NCI-H69 (cell line): ENCODE measurements at places on chromosomes 12 and 14.

GRCh38 chr12:127205781-127206555 is 1061.0 kb upstream of the TMEM132C start:
- DNase-seq, result no peak

DNA sequence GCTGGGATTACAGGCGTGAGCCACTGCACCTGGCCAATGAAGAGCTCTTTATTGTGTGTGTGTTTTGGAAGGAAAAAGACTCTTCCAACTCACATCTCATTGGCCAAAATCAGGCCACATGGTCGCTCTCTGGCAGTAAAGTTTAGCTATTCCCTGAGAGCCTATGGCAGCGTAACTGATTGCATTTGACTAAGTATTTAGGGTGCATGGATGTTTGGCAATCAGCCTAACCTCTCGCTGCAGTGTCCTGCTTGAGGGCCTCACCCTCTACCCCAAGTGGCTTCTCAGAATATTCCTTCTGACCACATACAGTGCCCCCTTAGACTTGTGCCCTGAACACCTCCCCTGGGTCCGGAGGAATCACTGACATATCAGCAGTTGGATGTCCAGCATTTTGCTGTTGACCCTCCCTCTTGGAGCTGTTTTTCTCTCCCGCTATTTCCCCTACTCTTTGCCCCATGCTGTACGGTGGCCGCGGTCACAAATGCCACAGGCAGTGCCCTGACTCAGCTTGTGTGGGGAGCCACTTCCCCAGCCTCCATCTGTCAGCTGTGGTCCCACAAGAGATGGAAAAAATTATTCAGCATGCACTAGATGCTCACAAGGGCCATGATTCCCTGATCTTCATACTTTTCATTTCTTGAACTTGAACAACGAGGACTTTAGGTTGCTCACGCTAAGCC is 9.5 kb downstream of the PHETA1 start:
- no peak for DNase-seq

- peak; percentile 24 for DNase-seq
Observed at GRCh38 chr12:105775343-105775742, 363.4 kb downstream of the NUAK1 start.

DNA sequence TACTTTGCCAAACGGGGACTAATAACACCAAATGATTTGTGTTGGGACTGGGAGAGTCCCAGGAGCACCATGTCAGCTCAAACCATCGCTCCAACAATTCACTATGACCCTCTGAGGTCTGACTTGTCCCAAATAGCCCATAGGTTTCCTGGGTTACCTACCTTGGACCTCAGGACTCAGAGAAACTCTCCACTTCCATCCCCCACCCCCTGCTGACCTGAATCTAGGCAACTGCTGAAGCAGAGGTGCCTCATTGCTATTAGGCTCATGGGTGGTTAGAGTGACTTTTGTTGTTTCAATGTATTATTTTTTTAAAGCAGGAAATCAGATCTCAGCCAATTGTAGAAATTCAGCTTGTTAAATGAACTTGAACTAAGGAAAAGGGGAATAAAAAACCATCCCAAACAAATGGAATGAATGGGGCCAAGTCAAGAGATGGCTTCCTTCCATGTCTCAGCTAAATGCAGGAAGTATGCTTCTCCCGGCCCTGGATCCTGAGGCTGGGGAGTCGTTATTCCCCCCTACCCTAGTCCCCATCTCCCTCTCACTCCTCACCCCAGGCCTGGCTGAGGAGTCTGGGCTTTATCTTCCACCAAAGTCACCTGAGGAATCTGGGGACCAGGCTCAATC is 80.9 kb upstream of the SLC24A4 start:
- DNase-seq, result no peak

GRCh38 chr14:56193347-56193746 is 75.1 kb downstream of the PELI2 start:
- no peak for DNase-seq

- DNase-seq, result no peak
Observed at GRCh38 chr12:46468160-46468559, 95.6 kb upstream of the SLC38A2 start.

GRCh38 chr12:27871946-27872345 is 91.9 kb upstream of the MANSC4 start:
- DNase-seq, result peak; percentile 83

DNA sequence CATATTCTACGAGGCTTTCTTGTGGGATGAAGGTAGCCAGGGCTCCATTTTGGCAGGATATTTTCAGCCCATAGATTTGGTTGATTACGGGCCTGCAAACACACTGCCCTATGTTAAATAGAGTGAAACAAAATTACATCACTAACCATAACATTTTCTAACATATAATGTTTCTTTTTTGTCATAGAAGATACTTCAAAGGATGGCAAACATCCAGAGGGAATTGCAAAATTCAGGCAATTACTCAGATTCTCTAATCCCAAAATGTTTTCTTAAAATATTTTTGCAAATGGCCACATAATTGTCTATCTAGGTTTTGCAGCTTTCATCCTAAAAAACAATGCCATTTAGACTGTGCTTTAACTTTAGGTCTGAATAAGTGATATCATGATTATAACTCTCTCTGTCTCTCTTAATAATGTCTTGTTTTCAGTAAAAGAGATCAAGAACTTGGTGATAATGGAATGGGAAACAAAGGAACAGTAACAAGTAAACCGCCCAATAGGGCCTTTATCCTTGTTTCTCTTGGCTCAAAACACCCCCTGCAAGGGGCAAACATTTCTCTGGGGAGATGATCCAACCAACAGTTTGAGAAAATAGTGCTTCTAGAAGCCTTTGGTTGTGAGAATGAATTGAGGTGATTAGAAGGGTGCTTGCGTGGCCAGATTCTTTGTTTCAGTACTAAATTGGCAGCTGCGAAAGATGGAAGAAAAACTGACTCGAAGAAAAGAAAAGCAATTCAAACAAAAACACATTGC is 54.4 kb upstream of the BTG1 start:
- no peak for DNase-seq

GRCh38 chr12:128191380-128191779 is 75.6 kb upstream of the TMEM132C start:
- DNase-seq, result peak; percentile 74

DNA sequence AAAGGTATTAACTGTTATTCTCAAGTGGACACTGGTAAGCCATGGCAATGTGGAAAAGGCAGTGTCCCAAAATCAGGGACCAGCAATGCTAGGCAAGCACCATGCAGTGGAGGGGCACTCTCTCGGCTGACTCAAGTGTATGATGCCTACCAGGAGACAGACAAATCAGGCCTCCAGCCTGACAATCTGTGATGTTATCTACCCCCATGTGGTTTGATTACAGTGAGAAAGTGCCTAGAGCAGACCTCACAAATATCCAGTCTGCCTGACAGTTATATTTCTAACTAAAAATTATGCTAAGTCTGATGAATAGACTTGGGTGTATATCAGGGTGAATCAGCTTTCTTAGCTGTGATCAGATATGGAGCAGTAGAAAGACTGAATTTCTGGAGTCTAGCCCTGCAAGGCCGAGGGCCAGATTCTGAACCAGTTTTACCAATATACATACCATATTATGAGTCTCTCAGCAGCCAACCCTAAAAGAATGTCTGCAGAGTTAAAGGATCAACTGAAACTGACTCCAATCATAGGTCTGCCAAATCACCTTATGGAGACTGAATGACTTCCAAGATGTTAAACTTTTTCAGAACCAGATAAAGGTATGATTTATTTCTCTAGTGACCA is 3.2 kb downstream of the PLBD1 start:
- DNase-seq, result no peak

- no peak for DNase-seq
Observed at GRCh38 chr12:69120354-69120753, 119.0 kb upstream of the CPSF6 start.

GRCh38 chr12:120599672-120600552 is 18.7 kb upstream of the POP5 start:
- DNase-seq, result peak; percentile 38

DNA sequence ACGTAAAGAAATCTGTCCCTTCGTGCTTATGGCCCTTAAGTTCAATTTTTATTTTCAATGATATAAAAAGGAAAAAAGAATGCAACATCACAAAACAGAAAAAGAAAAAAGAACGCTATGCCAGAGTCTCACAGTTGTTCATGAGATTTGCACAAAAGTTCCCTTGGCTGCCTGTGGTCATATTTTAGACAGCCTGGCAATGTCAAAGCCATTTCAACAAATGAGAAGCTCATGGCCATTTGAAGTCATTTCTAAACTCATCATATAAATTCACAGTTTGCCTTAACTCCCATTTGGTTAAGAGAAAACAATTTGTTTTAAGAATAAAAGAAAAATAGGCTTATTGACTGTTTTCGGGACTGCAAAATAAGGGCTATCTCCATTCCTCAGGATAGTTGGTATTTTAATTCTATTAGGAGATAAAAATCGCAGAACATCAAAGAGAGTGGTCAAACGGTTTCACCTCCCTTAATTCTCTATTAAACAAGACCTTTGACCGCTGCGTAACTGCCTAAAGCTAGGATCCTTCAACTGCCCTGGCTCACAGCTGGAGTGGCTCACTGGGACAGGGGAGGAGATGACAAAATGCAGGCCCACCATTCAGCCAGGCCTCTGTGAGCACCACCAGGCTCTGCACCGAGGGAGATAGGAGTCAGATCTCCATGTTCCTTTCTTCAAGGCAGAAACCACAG is 119.2 kb upstream of the DAAM1 start:
- no peak for DNase-seq

- DNase-seq, result no peak
Observed at GRCh38 chr14:59252772-59253500, 64.5 kb downstream of the DAAM1 start.

- DNase-seq, result no peak
Observed at GRCh38 chr12:111393700-111394300, 11.9 kb upstream of the SH2B3 start.

GRCh38 chr12:31234955-31235867 is 90.7 kb downstream of the SINHCAF start:
- DNase-seq, result peak; percentile 100
